ENCODE measurements at places on chromosomes 7 and 10.

DNA sequence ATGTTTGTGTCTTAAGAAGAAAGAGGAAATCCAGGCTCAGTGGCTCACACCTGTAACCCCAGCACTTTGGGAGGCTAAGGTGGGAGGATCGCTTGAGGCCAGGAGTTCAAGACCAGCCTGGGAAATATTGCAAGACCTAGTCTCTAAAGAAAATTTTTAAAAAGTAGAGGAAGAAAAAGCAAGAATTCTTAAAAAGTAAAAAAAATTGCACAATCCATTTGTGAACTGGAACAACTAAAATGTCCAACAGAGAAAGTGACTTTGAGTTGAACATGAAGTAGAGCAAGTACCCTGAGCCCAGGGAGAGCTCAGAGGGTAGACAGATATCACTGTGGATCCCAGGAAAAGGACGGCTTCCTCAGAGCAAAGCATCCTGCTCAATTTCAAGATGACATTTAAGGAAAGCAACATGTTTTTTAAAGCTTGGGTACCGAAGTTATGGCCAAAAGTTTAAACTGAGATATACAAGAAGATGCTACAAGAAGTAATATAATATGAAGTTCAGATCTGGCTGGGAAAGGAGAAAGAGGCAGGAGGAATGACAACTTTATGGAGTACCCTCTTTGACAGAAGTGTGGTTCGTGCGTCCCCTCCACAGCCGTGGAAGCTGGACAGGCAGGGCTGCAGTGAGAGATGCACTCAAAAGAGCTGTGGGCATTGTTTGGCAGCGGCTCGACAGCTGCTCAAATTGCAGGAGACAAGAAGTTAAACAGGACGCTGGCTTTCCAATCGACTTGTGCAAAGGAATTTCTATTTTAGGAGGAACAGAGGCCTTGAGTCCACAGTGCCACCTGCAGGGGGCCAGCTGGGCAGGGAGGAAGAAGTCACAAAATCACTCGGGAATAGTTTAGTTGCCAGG lies 201.3 kb downstream of the JCAD start:
- DNase-seq = no peak

- DNase-seq = no peak
Observed at GRCh38 chr7:121544726-121545125, 148.6 kb upstream of the FAM3C start.

GRCh38 chr7:79281426-79281825 lies 172.0 kb downstream of the MAGI2 start:
- no peak for DNase-seq

DNA sequence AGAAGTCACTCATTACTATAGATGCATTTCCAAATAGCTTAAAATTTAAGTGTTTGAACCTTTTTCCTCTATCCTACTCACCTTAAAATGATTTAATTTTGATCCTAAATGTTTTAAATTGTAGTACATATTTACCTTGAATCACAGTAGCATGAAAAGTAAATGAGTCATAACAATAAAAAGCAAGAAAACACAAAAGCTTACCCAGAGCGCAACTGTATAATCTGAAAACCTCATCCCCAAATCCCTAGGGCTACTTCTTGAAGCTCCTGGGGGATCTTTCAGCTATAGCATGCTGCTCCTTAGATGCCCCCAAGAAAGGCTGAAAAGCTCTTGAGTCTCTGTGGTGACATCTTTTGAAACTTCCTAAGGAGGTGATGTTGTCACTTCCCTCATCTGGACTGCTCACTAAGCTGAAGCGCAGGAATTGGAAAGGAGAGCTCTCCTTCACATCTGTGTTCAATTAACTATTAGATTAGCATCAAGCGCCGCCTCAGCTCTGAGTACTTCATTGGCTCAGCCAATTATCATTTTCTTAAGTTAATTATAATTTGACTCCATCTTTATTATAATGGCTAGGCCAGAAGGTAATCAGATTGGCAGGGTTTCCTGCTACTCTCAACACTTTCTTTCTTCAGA lies 60.2 kb downstream of the SEMA3E start:
- no peak for DNase-seq

- DNase-seq = peak; percentile 77
Observed at GRCh38 chr10:119516381-119517234, 25.9 kb downstream of the RGS10 start.

- no peak for DNase-seq
Observed at GRCh38 chr10:129449893-129450292, 17.1 kb upstream of the MGMT start.

Data from stimulated activated CD4-positive, alpha-beta T cell treated with anti-CD3 and anti-CD28 coated beads, Interleukin-2, amount 100 ng/mL, for 24 hours (primary cell).